HFFc6 (cell line): ENCODE measurements at places on chromosomes 16 and 17. TPM values are rescaled to one million over a fixed set of nuclear protein-coding genes. Genes with fewer than 3 reads are reported as not detected.

Gene ASPSCR1
- 26.6 to 35.8 TPM (median 31.4 TPM) in 3 replicates for total RNA-seq

Gene PYDC1
- total RNA-seq = not detected in 2 replicates

Gene CDH11
- 514 to 536 TPM (median 520 TPM) in 3 replicates for total RNA-seq

Gene HEATR9
- not detected in 3 replicates for total RNA-seq

- H3K36me3 ChIP-seq = peaks cover 29% of the 10 kb centered on the region
- no peak for DNase-seq
- peak overlapping the region; percentile 100 for H3K4me3 ChIP-seq
- H3K27me3 ChIP-seq = peaks cover 8% of the 10 kb centered on the region
- peak overlapping the region; percentile 80 for H3K27ac ChIP-seq
Observed at GRCh38 chr16:67969254-67970039, 1.0 kb upstream of the SLC12A4 start.

DNA sequence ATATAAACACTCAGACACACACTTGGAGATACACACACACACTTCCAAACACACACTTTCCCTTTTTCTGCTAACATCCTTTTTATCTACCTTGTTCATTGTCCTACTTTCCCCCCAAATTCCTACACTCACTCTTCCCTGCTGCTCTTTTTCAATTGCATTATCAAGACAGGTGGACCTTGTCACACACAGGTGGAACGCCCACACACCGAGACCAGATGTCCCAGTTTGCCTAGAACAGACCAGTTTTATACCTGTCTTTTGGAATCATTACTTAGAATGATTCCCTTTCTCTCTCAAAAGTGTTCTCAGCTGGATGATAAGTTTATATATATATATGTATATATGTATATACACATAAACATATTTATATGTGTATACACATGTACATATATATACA lies 50.7 kb upstream of the ARHGAP44 start:
- peaks cover 5% of the 10 kb centered on the region; the same call in 1 of the 2 replicates for H3K27me3 ChIP-seq
- H3K4me1 ChIP-seq = peaks cover 28% of the 10 kb centered on the region
- DNase-seq = no peak
- no peak overlapping the region for H3K27ac ChIP-seq
- H3K4me3 ChIP-seq = no peak overlapping the region
- 0 out of 2 replicates have a peak, but pooled peaks cover 3% of the 10 kb centered on the region for H3K36me3 ChIP-seq

- H3K4me1 ChIP-seq = peaks cover 56% of the 10 kb centered on the region
- peaks cover 4% of the 10 kb centered on the region; the same call in 1 of the 2 replicates for H3K36me3 ChIP-seq
- H3K4me3 ChIP-seq = no peak overlapping the region
- no peak for DNase-seq
- H3K27me3 ChIP-seq = peaks cover 2% of the 10 kb centered on the region; the same call in 1 of the 2 replicates
Observed at GRCh38 chr17:73013301-73013700, 79.2 kb downstream of the SLC39A11 start.

- H3K4me1 ChIP-seq = no peaks in the 10 kb centered on the region
- H3K27me3 ChIP-seq = peaks cover 21% of the 10 kb centered on the region
- no peak overlapping the region for H3K4me3 ChIP-seq
- no peaks in the 10 kb centered on the region for H3K36me3 ChIP-seq
- no peak overlapping the region for H3K27ac ChIP-seq
- DNase-seq = no peak
Observed at GRCh38 chr16:4566144-4566543, 10.0 kb downstream of the C16orf96 start.

GRCh38 chr17:27667656-27668487 lies 36.9 kb downstream of the LGALS9 start:
- H3K4me1 ChIP-seq = no peaks in the 10 kb centered on the region
- no peak overlapping the region for H3K27ac ChIP-seq
- DNase-seq = no peak
- H3K4me3 ChIP-seq = no peak overlapping the region
- no peaks in the 10 kb centered on the region for H3K36me3 ChIP-seq
- H3K27me3 ChIP-seq = peaks cover 39% of the 10 kb centered on the region

DNA sequence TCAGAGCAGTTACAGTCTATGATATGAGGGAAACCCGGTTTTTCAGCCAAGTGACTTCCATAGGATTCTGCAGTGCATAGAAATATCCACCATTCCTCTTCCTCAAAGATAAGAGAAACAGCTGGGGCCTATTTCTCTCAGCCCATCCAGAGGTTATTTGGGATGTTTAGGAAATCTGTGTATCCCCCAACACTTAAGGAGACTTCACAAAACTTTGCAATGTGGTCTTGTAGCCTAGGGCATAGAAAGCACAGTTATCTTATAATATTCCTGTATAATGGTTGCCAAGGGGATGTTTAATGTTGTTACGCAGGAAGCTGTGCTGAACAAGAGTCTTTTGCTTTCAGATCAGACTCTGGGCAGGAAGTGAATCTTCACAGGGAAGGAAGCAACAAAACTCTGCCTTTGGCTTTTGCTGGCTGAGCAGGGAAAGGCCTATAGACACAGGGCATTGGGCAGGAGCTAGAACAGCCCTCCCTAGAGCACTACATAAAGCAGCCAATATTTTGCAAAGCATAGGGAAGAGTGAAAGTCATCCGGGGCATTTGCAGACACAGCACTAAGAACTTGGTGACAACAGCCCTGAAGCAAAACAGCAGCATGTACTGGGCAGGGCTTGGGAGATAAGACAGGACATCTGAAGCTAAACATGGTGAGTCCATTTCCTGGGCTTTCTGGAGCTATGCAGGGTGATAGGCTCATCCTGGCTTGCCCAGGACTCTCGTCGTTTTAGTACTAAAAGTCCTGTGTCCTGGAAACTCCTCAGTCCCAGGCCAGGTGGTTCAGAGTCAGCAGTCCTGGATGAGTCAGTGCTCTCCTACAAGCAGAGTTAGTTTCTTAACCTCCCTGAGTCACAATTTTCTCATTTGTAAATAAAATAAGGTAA lies 18.7 kb upstream of the BEAN1 start:
- H3K27me3 ChIP-seq = peaks cover 7% of the 10 kb centered on the region
- H3K27ac ChIP-seq = peak overlapping the region; percentile 98
- peak; percentile 75 for DNase-seq
- peaks cover 12% of the 10 kb centered on the region for H3K36me3 ChIP-seq

DNA sequence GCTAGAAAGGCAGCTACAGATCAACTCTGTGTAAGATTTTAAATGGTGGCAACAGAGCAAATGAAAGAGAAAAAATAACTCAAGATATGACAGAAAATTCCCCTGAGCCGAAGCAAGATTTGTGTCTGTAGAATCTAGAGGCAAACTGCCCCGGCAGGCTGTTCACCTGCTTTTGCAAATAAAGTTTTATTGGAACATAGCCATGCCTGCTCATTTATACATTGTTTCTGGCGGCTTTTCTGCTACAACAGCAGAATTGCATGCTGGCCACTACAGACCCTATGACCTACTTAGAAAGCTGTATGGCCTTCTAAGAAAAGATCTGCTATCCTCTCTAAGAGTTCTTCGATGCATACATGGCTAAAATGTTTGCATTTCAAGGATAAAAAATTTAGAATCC lies 119.5 kb downstream of the SALL1 start:
- no peaks in the 10 kb centered on the region for H3K36me3 ChIP-seq
- H3K27ac ChIP-seq = no peak overlapping the region
- DNase-seq = no peak

DNA sequence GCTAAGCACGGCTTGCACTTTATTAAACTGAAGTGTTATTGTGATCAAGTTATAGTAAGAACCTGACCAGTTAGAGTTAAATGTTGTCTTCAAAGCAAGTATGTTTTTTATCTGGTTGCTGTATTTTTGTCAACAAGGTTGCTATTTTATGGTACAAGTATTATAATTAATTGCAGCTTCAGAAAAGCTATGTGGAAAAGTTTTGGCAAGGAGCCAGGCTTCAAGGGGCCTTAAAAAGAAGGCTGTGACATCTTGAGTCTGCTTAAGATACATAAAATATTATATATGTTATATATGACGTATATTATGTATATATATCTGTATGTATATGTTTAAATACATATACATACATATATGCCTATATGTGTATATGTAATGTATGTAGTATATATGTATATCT lies 1461.2 kb upstream of the CDH8 start:
- no peaks in the 10 kb centered on the region for H3K27me3 ChIP-seq
- H3K36me3 ChIP-seq = no peaks in the 10 kb centered on the region
- H3K4me1 ChIP-seq = no peaks in the 10 kb centered on the region
- DNase-seq = no peak
- no peak overlapping the region for H3K4me3 ChIP-seq

- DNase-seq = no peak
- no peaks in the 10 kb centered on the region for H3K36me3 ChIP-seq
- peaks cover 2% of the 10 kb centered on the region for H3K27me3 ChIP-seq
- no peaks in the 10 kb centered on the region for H3K4me1 ChIP-seq
- no peak overlapping the region for H3K27ac ChIP-seq
Observed at GRCh38 chr16:10480151-10480550, 94.3 kb downstream of the ATF7IP2 start.

- H3K27me3 ChIP-seq = peaks cover 2% of the 10 kb centered on the region; the same call in 1 of the 2 replicates
- no peak overlapping the region for H3K4me3 ChIP-seq
- peaks cover 41% of the 10 kb centered on the region for H3K4me1 ChIP-seq
- H3K27ac ChIP-seq = no peak overlapping the region
Observed at GRCh38 chr16:11050944-11051343, 106.6 kb downstream of the CLEC16A start.

- H3K27me3 ChIP-seq = peaks cover 7% of the 10 kb centered on the region
- H3K27ac ChIP-seq = no peak overlapping the region; the same call in 1 of the 2 replicates
- H3K4me1 ChIP-seq = peaks cover 24% of the 10 kb centered on the region
- no peak for DNase-seq
- H3K4me3 ChIP-seq = no peak overlapping the region
- no peaks in the 10 kb centered on the region for H3K36me3 ChIP-seq
Observed at GRCh38 chr17:50110591-50111349, 15.6 kb downstream of the PDK2 start.

DNA sequence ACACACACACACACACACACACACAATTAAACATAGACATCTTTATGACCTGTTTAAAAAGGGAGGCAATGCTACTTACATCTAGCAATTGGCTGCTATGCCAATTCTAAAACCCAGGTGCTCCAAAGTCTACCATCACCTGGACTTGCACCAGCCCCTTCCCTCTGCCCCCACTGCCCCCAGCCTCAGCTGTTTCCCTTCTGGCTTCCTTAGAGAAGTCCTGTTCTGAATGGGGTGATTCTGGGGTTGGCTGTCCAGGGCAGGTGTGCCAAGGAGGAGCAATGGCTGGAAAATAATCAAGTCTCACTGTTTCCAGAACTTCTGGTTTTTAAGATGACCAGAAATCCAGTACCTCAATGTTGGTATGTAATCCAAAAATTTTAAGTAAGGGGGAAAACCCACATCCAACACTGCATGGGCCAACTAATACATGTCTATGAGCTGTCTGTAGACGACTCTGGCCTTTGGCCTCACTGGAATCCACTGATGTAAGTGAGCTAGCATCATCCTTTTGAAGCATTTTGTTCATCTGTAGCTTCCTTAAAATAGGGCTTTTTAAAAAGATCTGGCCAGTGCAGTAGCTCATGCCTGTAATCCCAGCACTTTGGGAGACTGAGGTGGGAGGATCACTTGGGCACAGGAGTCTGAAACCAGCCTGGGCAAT lies 2.1 kb downstream of the IFT20 start:
- H3K4me1 ChIP-seq = peaks cover 54% of the 10 kb centered on the region
- H3K27me3 ChIP-seq = peaks cover 2% of the 10 kb centered on the region
- no peak for DNase-seq
- peak overlapping the region; percentile 98; the same call in 1 of the 2 replicates for H3K4me3 ChIP-seq
- peak overlapping the region; percentile 99; the same call in 1 of the 2 replicates for H3K27ac ChIP-seq

DNA sequence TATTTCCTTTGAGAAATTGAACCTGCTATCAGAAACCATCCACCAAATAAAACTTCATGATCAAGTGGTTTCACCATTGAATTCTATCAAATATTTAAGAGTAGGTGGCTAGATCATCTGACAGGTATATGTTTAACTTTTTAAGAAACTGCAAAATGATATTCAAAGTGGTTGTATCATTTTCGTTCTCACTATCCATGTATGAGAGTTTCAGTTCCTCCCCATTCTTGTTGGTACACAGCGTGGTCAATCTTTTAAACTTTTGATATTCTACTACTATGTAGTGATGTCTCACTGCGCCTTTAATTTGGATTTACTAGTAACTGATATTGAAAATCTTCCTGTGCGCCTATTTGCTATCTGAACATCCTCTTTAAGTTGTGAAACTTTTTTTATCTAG lies 163.7 kb downstream of the CYB561 start:
- H3K4me3 ChIP-seq = no peak overlapping the region
- DNase-seq = no peak
- peaks cover 81% of the 10 kb centered on the region for H3K36me3 ChIP-seq

DNA sequence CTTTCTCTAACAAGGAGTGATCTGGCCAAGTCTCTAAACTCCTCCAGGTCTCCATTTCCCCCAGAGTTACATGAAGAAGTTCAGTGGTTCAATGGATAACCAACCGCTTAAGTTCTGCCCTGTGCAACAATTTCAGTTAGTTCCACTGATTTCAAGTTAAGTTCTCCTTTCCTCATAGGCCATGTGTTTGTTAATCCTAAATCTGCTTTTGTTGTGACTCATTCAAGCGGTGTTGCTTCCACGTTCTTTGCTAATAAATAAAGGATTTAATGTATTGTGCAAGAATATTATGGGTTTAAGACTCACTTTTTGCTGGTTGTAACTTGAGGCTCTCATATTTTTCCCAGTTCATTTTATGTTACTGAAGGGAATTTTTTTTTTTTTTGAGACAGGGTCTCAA lies 36.3 kb downstream of the GNA13 start:
- H3K36me3 ChIP-seq = peaks cover 18% of the 10 kb centered on the region
- H3K27me3 ChIP-seq = no peaks in the 10 kb centered on the region
- peak; percentile 77 for DNase-seq
- peaks cover 78% of the 10 kb centered on the region for H3K4me1 ChIP-seq
- no peak overlapping the region; the same call in 1 of the 2 replicates for H3K27ac ChIP-seq

DNA sequence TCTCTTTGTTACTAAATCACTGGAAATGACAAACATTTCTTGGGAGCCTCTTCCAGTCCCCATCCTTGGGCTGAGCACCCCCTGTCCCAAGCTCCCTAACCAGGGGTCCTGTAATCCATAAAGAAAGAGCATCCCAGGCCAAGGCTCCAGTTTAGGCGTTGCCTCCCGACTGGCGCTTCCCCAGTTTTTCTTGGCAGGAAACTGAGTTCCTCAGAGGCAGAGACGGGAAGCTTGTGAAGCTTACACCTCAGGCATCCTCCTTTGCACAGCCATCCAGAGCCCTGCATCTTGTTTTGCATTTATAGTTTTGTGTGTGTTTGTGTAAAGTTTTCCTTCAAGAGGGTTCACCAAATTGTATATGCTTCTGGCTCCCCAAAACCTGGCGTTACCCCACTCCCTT lies 7.1 kb downstream of the COPZ2 start:
- no peak for DNase-seq
- no peak overlapping the region for H3K4me3 ChIP-seq
- H3K27ac ChIP-seq = peak overlapping the region; percentile 11; the same call in 1 of the 2 replicates
- no peaks in the 10 kb centered on the region; the same call in 1 of the 2 replicates for H3K36me3 ChIP-seq
- peaks cover 19% of the 10 kb centered on the region for H3K4me1 ChIP-seq
- no peaks in the 10 kb centered on the region; the same call in 1 of the 2 replicates for H3K27me3 ChIP-seq

- H3K27me3 ChIP-seq = peaks cover 4% of the 10 kb centered on the region
- DNase-seq = peak; percentile 32
- peaks cover 47% of the 10 kb centered on the region for H3K4me1 ChIP-seq
- peak overlapping the region; percentile 97 for H3K4me3 ChIP-seq
Observed at GRCh38 chr16:3879887-3880564, 487 bp downstream of the CREBBP start.

GRCh38 chr17:41785091-41785858 lies 1.2 kb downstream of the JUP start:
- no peaks in the 10 kb centered on the region for H3K36me3 ChIP-seq
- no peak overlapping the region for H3K27ac ChIP-seq
- H3K27me3 ChIP-seq = peaks cover 26% of the 10 kb centered on the region
- no peak for DNase-seq
